ENCODE measurements at places on chromosomes 6 and 20. TPM values are rescaled to one million over a fixed set of nuclear protein-coding genes. Genes with fewer than 3 reads are reported as not detected.

BEND3 gene
- 0.71 TPM for polyA plus RNA-seq

DNA sequence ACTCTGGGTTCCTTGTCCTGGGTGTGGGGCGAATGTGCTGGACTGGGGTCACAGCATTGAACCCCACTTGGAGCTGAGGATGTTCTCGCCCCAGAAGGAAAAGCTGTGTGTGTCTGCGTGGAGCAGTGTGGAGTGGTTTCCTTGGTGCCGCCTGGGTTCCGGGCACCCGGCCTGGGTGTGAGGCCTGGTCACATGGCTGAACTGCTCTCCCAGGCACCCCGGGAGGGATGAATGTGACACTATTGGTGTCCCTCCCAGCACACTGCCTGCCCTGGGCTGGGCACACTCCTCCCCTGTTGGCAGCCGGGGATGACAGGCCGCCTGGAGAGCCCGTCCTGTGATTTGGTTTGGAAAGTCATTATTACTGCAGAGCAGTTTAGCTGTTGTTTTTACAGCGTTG lies 12.3 kb downstream of the MYT1 start:
- no peaks in the 10 kb centered on the region for H3K36me3 ChIP-seq
- peak overlapping the region; percentile 41 for H3K27ac ChIP-seq
- H3K4me3 ChIP-seq: no peak overlapping the region
- no peaks in the 10 kb centered on the region for H3K27me3 ChIP-seq
- no peak for DNase-seq

DNA sequence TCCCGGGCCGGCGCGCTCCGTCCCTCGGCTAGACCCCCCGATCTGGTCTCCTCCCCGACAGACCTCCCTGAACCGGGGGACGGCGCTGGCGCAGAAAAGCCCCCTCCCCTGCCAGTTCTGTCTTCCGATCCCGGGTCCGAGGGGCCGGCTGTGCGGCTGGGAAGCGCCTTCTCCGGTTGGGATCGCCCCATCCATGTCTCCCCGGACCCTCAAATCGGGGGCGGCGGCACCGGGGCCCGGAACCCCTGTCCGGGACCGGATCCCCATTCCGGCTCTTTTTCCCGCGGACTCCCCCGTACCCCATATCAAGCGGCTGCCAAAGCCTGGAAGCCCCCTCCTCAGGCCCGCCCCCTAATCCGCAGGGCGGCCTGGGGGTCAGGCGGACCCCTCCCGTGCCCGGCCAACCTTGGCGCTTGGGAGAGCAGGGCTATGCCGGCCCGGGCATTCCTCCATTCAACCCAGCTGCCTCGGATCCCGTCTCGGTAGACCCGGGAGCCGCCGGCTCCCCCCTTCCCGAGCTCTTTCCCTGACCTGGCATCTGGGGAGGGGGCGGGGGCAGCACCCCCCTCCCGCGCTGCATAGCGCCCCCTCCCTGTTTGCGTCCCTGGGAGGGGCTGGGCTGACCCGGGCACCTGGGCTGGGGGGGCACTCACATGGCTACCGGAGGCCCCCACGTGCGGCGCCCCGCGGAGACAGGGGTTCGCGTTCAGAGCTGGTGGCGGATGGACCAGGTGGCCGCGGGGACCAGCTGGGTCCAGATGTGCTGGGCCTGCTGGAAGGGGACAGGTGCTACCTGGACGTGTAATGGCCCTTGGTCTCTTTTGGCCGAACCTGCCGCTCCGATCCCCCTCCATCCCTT lies 643 bp downstream of the DLGAP4 start:
- no peaks in the 10 kb centered on the region for H3K36me3 ChIP-seq
- no peak overlapping the region for H3K4me3 ChIP-seq
- DNase-seq: no peak
- peaks cover 7% of the 10 kb centered on the region for H3K4me1 ChIP-seq
- no peak overlapping the region for H3K27ac ChIP-seq

- no peak overlapping the region for H3K4me3 ChIP-seq
- DNase-seq: no peak
- H3K36me3 ChIP-seq: no peaks in the 10 kb centered on the region
- H3K4me1 ChIP-seq: peaks cover 8% of the 10 kb centered on the region
- no peak overlapping the region for H3K27ac ChIP-seq
Observed at GRCh38 chr6:4607793-4608192, 168.4 kb upstream of the CDYL start.

DNA sequence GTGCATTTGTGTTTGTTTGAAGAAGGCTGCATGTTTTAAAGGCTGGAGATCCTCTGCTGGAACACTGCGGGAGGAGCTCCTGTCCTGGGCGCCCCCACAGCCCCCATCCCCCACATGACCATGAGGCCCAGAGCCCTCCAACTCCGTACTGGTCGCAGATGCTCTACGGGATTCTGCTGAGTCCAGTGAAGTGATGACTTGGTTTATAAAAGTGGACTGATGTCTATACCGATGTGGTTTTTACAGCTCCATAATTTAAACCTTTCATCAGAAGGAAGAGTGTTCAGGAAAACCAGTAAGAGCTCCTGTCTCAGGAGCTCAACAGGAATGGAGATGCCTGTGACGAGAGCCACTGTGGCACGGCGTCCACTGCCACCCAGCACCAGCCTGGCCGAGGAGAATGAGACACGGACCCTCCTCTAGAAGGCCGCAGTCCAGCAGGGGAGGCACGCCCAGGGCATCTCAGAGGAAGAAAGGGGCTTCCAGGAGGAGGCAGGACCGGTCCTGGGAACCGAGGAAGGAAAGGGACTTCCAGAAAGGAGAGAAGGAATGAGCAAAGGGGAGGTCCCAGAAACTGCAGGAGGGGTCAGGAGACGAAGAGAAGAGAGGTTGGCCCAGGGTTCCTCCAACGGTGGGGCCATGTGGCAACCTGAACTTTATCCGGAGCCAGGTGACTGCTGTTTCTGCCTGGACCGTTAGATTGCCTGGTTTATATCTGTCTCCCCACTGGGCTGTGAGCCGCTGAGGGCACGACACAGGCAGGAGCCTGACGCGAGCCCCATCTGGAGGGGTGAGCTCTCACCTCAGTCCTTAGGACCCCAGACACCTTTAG lies 26.9 kb downstream of the BFSP1 start:
- no peaks in the 10 kb centered on the region for H3K36me3 ChIP-seq
- no peak overlapping the region for H3K4me3 ChIP-seq
- peak; percentile 10 for DNase-seq
- H3K4me1 ChIP-seq: peaks cover 8% of the 10 kb centered on the region
- H3K27me3 ChIP-seq: no peaks in the 10 kb centered on the region
- H3K27ac ChIP-seq: no peak overlapping the region

TREML1 gene
- polyA plus RNA-seq: 4.7 TPM

ABHD16A gene
- polyA plus RNA-seq: 38.7 TPM

- no peak for DNase-seq
- H3K27ac ChIP-seq: peak overlapping the region; percentile 74
- peaks cover 9% of the 10 kb centered on the region for H3K4me1 ChIP-seq
- H3K27me3 ChIP-seq: peaks cover 59% of the 10 kb centered on the region
- no peaks in the 10 kb centered on the region for H3K36me3 ChIP-seq
- H3K4me3 ChIP-seq: no peak overlapping the region
Observed at GRCh38 chr6:133889557-133890403, 867 bp downstream of the TCF21 start.

PLA2G7 gene
- 2.8 TPM for polyA plus RNA-seq

TUBB2A gene
- polyA plus RNA-seq: 18.4 TPM

NRSN1 gene
- polyA plus RNA-seq: 6.4 TPM

SLC17A9 gene
- polyA plus RNA-seq: 69.1 TPM

DNA sequence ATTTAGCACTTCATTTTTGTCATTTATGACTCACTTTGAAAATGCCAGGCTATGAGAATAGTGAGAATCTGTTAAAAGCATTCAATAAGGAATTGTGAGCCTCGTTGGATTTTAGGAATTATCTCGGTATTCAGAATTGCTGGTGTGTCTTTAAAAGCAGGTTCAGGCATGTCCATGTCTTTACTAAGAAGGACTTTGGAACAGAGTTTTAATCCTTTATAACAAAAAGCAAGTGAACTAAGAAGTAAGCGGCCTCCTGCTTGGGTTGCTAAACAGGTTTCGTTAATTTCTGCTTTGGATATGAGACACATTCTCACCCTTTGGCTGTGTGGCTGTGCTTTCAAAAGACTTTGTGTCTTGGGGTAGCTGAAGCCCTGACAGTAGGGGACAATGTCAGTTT lies 74.9 kb downstream of the IGF2R start:
- no peaks in the 10 kb centered on the region for H3K27me3 ChIP-seq
- DNase-seq: no peak
- no peak overlapping the region for H3K4me3 ChIP-seq
- H3K4me1 ChIP-seq: peaks cover 13% of the 10 kb centered on the region
- H3K27ac ChIP-seq: no peak overlapping the region

DNA sequence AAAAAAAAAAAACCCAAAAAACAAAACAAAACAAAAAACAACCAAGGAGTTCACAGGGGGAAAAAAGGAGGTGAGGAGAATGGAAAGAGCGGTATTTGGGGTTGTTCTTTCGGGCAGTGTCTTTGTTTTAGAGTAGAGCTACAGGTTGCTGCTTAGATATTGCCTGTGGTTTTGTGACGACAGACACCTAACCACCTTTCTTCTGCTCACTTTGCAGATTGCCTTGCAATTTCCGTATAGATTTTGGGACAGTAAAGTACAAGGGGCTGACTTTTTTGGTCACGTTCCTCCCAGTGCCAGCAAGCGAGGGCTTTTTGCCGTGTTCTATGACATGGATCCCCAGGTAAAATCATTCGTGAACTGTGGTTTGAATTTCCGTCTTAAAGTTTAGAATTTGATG lies 50.9 kb downstream of the DEK start:
- H3K27ac ChIP-seq: no peak overlapping the region
- H3K36me3 ChIP-seq: peaks cover 3% of the 10 kb centered on the region
- no peak overlapping the region for H3K4me3 ChIP-seq
- no peaks in the 10 kb centered on the region for H3K4me1 ChIP-seq
- H3K27me3 ChIP-seq: no peaks in the 10 kb centered on the region

GRCh38 chr6:76776876-76777275 lies 686.4 kb downstream of the HTR1B start:
- no peak for DNase-seq
- no peak overlapping the region for H3K4me3 ChIP-seq
- no peaks in the 10 kb centered on the region for H3K27me3 ChIP-seq
- peaks cover 8% of the 10 kb centered on the region for H3K4me1 ChIP-seq

DNA sequence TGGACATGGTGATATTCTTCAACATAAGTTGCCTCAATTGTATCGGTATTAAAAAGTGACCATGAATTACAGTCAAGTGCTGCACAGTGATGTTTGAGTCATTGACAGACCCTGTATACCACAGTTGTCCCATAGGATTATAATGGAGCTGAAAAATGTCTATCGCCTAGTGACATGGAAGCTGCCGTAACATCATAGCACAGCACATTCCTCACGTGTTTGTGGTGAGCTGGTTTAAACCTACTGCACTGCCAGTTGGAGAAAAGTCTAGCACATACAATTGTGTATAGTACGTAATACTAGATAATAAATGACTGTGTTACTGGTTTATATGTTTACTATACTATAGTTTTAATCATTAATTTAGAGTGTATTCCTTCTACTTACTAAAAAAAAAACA lies 150.2 kb downstream of the CDH26 start:
- no peaks in the 10 kb centered on the region for H3K36me3 ChIP-seq
- no peak overlapping the region for H3K4me3 ChIP-seq
- no peaks in the 10 kb centered on the region for H3K4me1 ChIP-seq
- H3K27ac ChIP-seq: no peak overlapping the region
- DNase-seq: no peak

WFDC5 gene
- not detected for polyA plus RNA-seq

MRPS10 gene
- polyA plus RNA-seq: 14.7 TPM

DNA sequence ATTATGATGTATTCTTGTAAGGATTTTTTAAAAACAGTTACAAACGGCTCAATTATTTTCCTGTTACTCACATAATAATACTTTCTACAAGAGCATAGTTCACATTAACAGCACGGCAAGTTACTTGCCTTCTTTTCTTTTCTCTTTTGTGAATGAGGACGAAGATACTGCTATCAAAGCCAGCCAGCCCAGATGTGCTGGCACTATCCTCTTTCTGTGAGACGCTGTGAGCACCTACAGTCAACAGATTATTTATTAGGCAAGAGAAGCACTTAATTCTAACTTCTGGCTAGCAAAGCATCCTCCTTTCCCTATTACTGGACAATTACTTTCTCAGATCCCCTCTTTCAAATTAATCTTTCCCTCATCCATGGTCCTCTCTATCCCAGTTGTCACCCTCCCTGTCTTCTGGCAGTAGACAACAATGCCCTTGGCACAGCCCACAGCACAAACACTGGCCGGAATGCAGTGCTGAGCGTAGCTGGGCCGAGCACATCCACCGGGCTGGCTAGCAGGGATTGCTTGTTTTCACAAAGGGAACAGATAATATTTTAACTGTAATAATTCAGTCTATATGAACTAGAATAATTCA lies 262.1 kb downstream of the FOXC1 start:
- H3K27ac ChIP-seq: no peak overlapping the region
- no peaks in the 10 kb centered on the region for H3K27me3 ChIP-seq
- H3K4me1 ChIP-seq: no peaks in the 10 kb centered on the region

DNA sequence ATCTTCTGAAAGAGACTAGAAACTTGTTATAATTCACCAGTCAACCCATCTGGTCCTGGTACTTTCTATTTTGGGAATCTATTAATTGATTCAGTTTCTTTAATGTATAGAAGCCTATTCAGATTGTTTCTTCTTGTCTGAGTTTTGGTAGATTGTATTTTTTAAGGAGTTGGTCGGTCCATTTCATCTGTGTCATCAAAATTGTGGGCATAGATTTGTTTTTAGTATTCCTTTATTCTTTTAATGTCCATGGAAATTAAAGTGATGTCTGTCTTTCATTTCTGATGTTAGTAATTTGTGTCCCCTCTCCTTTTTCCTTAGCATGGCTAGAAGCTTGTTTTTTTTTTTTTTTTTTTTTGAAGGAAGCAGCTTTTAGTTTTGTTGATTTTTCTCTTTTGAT lies 15.2 kb downstream of the STXBP5 start:
- no peaks in the 10 kb centered on the region for H3K27me3 ChIP-seq
- no peak for DNase-seq
- H3K4me3 ChIP-seq: no peak overlapping the region
- H3K36me3 ChIP-seq: no peaks in the 10 kb centered on the region
- H3K27ac ChIP-seq: no peak overlapping the region
- H3K4me1 ChIP-seq: peaks cover 20% of the 10 kb centered on the region

DNA sequence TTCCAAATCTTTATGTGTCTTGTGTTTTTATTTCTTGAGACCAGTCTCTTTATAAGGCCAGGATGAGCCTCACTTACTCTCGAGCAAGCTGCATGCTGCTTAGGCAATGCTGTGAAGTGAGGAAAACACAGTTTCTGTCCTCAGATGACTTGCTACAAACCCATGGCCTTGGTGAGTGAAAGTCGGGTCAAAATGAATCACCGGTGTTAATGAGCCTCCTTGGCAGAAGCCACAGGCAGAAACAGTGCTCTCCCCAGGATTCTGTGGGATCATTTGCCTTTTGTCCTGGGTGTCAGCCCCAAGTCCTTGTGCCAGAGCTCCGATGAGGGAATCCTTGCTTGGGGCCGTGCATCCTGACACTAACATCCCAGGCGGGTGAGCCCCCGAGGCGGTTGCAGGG lies 482.5 kb downstream of the QKI start:
- no peaks in the 10 kb centered on the region for H3K4me1 ChIP-seq
- H3K27ac ChIP-seq: no peak overlapping the region
- H3K36me3 ChIP-seq: no peaks in the 10 kb centered on the region
- peak; percentile 73 for DNase-seq
- no peaks in the 10 kb centered on the region for H3K27me3 ChIP-seq
